Activated CD4-positive, alpha-beta T cell treated with anti-CD3 and anti-CD28 coated beads, Interleukin-2, amount 10 ng/mL, durations not matched to agents 24 days and 14 days (primary cell): ENCODE measurements at places on chromosomes 3 and 15. TPM values are rescaled to one million over a fixed set of nuclear protein-coding genes. Genes with fewer than 3 reads are reported as not detected.

XCR1 gene
- 0.05 TPM in 1 of 2 replicates, not detected in the other for total RNA-seq

COMMD2 gene
- total RNA-seq: 42.1 and 44.2 TPM in 2 replicates

CCNB2 gene
- total RNA-seq: 38.6 and 39.2 TPM in 2 replicates

FHIT gene
- 23.8 and 27.7 TPM in 2 replicates for total RNA-seq

SEMA5B gene
- total RNA-seq: not detected in 2 replicates

SPINT1 gene
- total RNA-seq: 11.3 and 12.9 TPM in 2 replicates

RSL24D1 gene
- total RNA-seq: 121 TPM in 2 replicates

DUOX1 gene
- 0.02 and 0.14 TPM in 2 replicates for total RNA-seq
